K562 (cell line): ENCODE measurements at places on chromosomes 4 and X. TPM values are rescaled to one million over a fixed set of nuclear protein-coding genes. Genes with fewer than 3 reads are reported as not detected.

Gene TRO
- 0.63 and 0.93 TPM in 2 replicates for polyA plus RNA-seq

Gene CETN2
- 22.3 and 22.6 TPM in 2 replicates for polyA plus RNA-seq

Gene MAP3K15
- 0.29 TPM in 1 of 2 replicates, not detected in the other for polyA plus RNA-seq

Gene MAGEE1
- polyA plus RNA-seq: not detected in 2 replicates

Gene SCML2
- polyA plus RNA-seq: 20.7 and 25.8 TPM in 2 replicates

Gene ETDB
- not detected in 2 replicates for polyA plus RNA-seq

Gene CLIC2
- 45.8 and 50.8 TPM in 2 replicates for polyA plus RNA-seq

Gene CA5B
- 1.5 and 3.4 TPM in 2 replicates for polyA plus RNA-seq

Gene ARMCX1
- polyA plus RNA-seq: 0.53 and 0.70 TPM in 2 replicates

Gene PNMA3
- polyA plus RNA-seq: 0.63 and 1.5 TPM in 2 replicates

Gene CT45A3
- polyA plus RNA-seq: 0.46 TPM in 1 of 2 replicates, not detected in the other

Gene CFP
- 1.2 and 2.0 TPM in 2 replicates for polyA plus RNA-seq

Gene KLHL13
- 2.2 and 3.6 TPM in 2 replicates for polyA plus RNA-seq

Gene ARL13A
- polyA plus RNA-seq: not detected in 2 replicates

Gene CLNK
- polyA plus RNA-seq: not detected in 2 replicates

Gene SUPT20HL1
- not detected in 2 replicates for polyA plus RNA-seq

Gene TEX28
- not detected in 2 replicates for polyA plus RNA-seq

Gene CENPE
- 21.6 and 25.3 TPM in 2 replicates for polyA plus RNA-seq

Gene PPBP
- not detected in 2 replicates for polyA plus RNA-seq

Gene BOD1L1
- polyA plus RNA-seq: 15.5 and 17.7 TPM in 2 replicates

Gene MAGEA4
- polyA plus RNA-seq: 0.60 and 0.70 TPM in 2 replicates

Gene PIR
- polyA plus RNA-seq: 7.7 and 11.4 TPM in 2 replicates

Gene MAOB
- polyA plus RNA-seq: 0.05 TPM in 1 of 2 replicates, not detected in the other

Gene PABPC5
- polyA plus RNA-seq: not detected in 2 replicates

Gene BANK1
- not detected in 2 replicates for polyA plus RNA-seq

Gene PDLIM3
- polyA plus RNA-seq: not detected in 2 replicates

Gene CTAG2
- polyA plus RNA-seq: 54.7 and 56.0 TPM in 2 replicates

Gene CT45A5
- polyA plus RNA-seq: 4.5 and 5.6 TPM in 2 replicates

Gene UBE2D3
- polyA plus RNA-seq: 292 and 329 TPM in 2 replicates

Gene MAPK10
- not detected in 2 replicates for polyA plus RNA-seq

Gene CLTRN
- 0.28 TPM in 1 of 2 replicates, not detected in the other for polyA plus RNA-seq

Gene WWC2
- 13.1 and 13.6 TPM in 2 replicates for polyA plus RNA-seq

Gene GUCY1A1
- not detected in 2 replicates for polyA plus RNA-seq

Gene FAT4
- polyA plus RNA-seq: 0.01 TPM in 1 of 2 replicates, not detected in the other

Gene GAGE13
- 224 and 284 TPM in 2 replicates for polyA plus RNA-seq

Gene CLRN2
- polyA plus RNA-seq: not detected in 2 replicates

Gene PABPC1L2B
- not detected in 2 replicates for polyA plus RNA-seq

Gene CCNA2
- polyA plus RNA-seq: 110 and 122 TPM in 2 replicates

Gene GPRIN3
- polyA plus RNA-seq: not detected in 2 replicates

Gene RGN
- not detected in 2 replicates for polyA plus RNA-seq

Gene TCEAL1
- 3.8 and 5.3 TPM in 2 replicates for polyA plus RNA-seq

Gene ZNF718
- 2.2 and 2.7 TPM in 2 replicates for polyA plus RNA-seq

Gene GLRA3
- polyA plus RNA-seq: 0.07 and 0.08 TPM in 2 replicates

Gene CSN3
- polyA plus RNA-seq: not detected in 2 replicates

Gene SCFD2
- 19.9 and 23.9 TPM in 2 replicates for polyA plus RNA-seq
